ENCODE measurements at places on chromosomes 2 and 18.

GRCh38 chr2:230657462-230657861 lies 55.2 kb upstream of the CAB39 start:
- DNase-seq = no peak

- no peak for DNase-seq
Measured at GRCh38 chr2:73018188-73018825, 53.2 kb downstream of the SFXN5 start.

DNA sequence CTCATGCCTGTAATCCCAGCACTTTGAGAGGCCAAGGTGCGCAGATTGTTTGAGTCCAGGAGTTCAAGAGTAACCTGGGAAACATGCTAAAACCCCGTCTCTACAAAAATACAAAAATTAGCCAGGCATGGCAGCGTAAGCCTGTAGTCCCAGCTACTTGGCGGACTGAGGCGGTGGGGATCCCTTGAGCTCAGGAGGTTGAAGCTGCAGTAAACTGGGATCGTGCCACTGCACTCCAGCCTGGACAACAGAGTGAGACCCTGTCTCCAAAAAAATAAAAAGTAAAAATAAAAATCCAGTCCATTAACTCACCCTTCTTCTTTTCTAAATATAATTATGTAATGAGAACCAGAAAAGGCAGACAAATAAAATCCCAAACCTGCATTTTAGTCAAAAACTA lies 8.2 kb downstream of the BAZ2B start:
- no peak for DNase-seq

DNA sequence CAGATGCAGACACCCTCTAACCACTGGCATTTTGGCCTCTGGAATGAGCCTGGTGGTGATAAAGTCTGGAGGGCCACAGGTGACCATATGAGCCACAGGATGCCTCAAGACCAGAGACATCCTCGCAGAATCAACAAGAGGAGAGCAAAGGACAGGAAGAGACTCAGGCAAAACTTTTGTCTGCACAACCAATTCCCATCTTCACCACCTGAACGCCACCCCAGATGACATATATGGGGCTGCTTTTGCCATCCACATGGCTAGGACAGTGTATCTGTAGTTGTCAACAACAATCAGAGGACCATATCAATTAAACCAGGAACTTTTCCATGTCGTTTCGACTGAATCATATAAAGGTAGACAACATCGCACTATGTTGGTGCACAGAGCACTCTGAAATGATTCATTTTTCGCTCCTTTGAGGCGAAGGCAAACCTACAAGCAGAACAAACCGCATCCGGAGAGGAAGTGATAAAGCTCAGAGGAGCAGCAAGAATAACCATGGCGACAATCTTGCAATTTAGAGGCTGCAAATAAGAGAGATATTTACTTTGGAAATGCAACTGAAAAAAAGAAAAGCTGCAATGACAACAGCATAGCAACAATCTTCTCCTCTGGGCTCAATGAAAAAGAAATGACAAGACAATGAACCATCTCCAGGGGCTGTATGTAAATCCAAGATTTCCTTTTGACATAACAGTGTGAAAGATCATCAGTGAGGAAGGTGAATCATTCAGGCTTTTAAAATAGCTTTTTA lies 204.5 kb downstream of the ARL4C start:
- no peak for DNase-seq

- no peak for DNase-seq
Measured at GRCh38 chr18:79459946-79460480, 64.3 kb downstream of the NFATC1 start.

- peak; percentile 72 for DNase-seq
Measured at GRCh38 chr2:223585666-223586065, 16.5 kb downstream of the SCG2 start.

GRCh38 chr2:43114210-43114609 lies 112.2 kb downstream of the ZFP36L2 start:
- peak; percentile 25 for DNase-seq

DNA sequence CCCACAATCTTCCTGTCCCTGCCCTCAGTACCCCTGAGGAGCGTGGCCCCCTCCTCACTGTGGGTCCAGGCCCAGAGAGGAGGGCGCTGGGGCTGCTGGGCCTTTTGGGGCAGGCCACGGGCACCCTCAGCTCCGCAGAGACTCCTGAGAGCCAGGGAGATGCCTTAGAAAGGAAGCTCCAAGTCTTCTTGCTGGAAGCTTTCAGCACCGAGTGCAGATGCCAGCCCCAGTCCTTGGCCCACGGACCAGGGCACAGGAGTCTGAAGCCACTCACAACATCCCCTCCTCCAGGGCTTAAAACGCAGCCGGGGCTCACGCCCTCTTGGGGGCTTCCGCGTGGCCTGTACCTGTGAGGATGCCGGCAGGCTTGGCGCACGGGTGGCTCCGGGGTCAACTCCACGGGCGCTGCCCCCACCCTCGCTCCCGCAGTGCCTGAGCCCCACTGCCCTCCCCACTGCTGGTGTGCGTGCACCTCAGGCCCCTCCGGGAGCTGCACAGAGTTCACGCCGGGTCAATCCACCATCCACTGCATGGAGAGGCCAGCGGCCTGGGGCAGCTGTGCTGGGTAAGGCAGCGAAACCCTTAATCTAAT lies 72.1 kb upstream of the CTDP1 start:
- no peak for DNase-seq

DNA sequence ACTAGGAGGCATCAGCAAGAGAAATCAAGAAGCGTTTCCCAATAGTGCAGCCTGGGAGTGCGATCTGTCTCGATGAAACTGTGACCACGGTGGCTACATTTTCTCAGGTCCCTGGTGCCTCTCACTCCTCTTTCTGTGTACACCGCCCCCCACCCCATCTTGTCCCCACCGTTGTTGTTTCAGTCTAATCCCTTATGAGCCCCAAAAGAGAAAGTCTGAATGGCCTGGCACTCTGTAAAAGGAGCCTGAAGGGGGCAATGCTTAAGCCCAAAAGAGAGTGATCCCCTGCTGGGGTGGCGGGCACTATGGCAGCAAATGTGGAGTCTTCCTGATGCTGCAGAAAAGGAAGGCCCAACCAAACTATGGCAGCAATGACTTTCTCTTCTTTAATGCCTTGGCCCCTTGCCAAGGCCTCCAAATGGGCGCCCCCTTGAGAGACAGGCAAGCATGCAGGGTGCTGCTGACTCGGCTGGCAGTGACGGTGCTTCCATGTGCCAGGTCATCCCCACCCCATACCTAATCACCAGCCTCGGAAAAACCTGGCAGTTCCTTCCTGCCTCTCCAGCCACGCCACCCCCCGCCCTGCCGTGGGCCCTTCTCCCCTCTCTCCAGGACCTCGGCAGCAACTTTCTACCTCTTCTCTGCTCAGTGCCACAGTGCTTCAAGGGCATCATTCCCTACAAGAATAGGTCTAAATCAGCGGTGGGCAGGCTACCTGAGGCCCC lies 123.0 kb downstream of the CYP26B1 start:
- peak; percentile 35 for DNase-seq

DNA sequence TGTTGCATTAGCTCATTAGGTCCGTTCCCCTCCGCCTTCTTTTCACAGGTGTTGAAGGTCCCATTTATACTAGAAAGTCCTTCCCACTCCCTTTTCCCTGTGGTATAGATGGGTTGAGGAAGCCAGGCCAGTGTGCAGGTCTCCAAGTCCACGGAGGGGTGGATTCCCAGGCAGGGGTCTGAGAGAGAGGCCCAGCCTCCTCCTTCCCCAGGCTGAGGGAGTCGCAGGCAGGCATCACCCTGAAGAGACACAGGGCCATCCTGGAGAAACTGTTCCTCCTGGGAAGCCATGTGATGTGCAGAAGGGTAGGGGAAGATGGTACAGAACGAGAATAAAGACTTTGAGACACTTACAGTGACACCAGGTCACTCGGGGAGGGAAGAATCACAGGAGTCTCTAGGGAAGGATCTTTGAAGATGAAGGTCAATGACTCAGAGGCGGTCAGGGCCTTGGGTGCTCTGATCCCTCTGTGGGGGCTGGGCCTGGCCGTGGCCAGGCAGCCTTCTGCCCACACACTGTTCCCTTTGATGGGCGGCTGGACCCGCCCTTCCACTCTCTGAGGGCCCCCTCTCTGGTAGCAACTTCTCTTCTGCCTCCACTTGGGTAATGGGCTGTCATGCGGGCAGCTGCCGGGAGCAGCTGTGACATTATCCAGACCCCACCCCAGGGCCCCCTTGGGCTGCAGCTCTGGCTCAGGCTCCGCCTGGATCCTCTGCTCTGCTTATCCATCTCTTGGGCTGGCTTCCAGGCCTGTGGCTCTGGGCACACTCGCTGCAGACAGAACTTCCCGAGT lies 45.1 kb downstream of the RHOB start:
- DNase-seq = no peak

GRCh38 chr2:133992454-133992853 lies 261.4 kb upstream of the MGAT5 start:
- no peak for DNase-seq

DNA sequence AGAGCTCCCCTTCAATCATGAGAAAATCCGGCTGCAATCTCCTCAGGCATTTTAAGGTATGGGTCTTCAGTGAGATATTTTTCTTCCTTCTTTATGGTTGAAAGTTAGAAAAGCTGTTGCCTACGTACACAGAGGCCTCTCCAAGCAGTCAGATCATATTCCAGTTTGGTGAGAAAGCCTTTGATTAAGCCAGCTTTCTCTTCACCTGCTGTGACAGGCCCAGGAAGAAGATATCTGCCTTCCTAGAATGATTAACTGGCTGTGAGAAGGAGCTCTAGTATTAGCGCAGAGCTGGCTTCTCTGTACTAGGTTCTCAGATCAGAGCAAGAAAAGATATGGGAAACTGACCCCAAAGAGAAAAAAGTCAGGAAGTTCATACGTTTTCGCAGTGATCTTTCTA lies 585.0 kb upstream of the CHAC2 start:
- DNase-seq = no peak

DNA sequence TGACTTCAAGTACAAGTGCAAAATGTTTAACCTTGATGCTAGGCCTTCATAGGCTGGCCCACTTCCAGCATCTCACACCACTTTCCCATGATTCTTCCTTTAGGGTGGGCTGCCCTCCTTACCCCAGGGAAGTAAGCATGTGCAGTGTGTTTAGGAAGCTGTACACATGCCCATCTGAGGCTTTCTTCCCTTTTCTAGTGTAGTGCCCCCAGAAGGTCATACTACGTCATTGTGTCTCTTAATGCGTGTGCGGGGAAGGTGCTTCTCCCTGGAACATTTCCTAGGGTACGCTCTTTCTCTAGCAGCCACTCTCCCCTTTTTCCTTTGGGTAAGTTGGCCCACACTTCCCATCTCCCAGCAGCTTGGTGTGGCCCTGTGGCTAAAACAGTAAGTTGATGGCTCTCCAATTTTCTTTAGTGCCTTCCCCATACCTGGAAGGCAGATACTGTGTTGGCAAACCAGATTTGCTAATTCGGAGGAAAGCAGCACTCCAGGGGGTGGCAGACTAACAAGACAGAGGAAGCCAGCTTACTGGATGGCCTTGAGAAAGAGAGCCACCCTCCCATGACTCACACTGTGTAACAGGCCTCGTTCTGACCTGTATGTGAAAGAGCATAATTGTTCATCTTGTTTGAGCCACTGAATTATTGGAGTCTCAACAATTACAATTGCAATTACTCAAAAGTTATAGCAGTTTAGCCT lies 1.1 kb upstream of the SULT6B1 start:
- no peak for DNase-seq

GRCh38 chr2:75162897-75163296 lies 36.4 kb downstream of the TACR1 start:
- DNase-seq = no peak

DNA sequence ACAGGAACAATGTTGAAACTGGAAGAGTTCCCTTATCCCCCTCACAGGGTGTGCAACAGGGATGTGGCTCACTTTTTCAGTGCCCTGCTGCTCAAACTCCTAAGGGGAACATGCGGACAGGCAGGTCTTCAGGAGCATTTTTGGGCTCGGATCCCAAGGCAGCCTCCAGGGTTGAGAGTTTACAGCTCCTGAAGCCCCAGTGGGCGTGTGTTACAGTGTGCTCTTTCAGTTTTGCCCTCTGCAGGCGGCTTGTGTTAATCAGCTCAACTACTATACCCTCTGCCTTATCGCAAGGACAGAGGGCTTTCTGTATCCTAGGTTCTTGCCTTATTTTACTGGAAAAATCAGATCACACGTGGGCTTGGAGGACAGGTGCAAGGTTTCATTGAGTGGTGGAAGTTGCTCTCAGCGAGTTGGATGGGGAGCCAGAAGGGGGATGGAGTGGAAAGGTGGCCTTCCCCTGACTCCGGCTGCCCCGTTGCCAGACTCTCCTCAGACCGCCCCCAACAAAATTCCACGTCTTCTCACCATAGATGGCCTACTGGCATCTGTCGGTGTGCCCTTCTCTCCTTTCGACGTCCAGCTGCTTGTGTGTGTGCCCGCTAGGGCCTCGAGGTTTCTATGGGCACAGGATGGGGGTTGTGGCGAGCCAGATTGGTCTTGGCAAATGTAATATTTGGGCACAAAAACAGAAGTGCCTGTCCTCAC lies 541.9 kb downstream of the TMX3 start:
- no peak for DNase-seq

All from NCI-H1105 treated with DMSO at 0.1 percent for 48 hours (cell line).